ENCODE measurements at places on chromosomes 6 and 20. TPM values are rescaled to one million over a fixed set of nuclear protein-coding genes. Genes with fewer than 3 reads are reported as not detected.

MTHFD1L gene
- 2.5 TPM for total RNA-seq

HCK gene
- 8.6 TPM for total RNA-seq

SLC17A1 gene
- total RNA-seq: not detected

BPI gene
- not detected for total RNA-seq

OR14J1 gene
- not detected for total RNA-seq

ID4 gene
- total RNA-seq: 6.1 TPM

RSPO3 gene
- total RNA-seq: 17.4 TPM

ARMC12 gene
- total RNA-seq: 0.49 TPM

OLIG3 gene
- not detected for total RNA-seq

- no peak for DNase-seq
Measured at GRCh38 chr6:129188795-129189194, 305.9 kb downstream of the LAMA2 start.

DNA sequence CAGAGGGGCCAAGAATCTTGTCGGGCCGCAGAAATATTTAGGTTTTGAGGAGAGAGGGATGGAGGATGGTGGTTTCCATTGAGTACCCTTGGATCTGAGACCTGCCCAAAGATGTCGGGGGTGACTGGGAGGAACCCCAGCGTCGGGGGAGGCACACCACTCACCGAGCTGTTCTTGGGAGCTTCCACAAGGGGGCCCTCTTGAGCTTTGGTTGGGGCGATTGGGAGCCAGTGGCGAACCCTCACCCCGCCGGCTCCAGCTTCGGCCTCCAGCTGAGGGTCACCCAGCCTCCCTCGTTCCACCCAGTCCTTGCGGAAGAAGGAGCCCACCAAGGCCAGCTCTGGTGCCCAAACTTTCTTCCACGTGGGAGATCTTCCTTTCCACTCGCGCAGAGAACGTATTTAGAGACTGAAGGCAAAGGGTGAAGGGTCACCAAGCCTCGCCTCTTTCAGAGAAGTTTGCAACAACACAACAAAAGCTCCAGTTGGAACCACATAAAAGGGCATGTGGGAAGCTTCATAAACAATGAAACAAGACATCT, 33.6 kb downstream of the APCDD1L start:
- no peak for DNase-seq

GRCh38 chr20:43167021-43167420, 22.7 kb downstream of the PTPRT start:
- DNase-seq: no peak

DNA sequence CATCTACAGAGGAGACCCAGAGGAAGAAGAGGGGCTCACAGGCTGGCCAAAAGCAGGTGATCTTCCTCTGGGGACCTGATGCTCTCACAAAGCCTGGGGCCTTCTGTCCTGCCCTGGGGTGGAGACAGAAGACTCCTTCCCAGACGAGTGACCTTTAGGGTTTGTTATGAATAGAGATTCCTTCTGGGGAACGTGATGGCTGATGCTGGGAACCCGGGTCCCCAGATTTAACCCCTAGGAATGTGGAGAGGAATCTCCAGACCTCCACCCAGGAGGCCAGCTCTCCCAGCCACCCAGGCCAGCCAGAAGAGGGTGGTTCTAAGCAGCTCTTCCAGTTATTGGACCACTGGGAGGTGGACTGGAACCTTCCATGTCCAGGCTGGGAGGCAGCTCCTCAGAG, 16.8 kb upstream of the CCN5 start:
- DNase-seq: no peak

GRCh38 chr20:38167851-38168760, 3.0 kb upstream of the TGM2 start:
- peak; percentile 85 for DNase-seq

DNA sequence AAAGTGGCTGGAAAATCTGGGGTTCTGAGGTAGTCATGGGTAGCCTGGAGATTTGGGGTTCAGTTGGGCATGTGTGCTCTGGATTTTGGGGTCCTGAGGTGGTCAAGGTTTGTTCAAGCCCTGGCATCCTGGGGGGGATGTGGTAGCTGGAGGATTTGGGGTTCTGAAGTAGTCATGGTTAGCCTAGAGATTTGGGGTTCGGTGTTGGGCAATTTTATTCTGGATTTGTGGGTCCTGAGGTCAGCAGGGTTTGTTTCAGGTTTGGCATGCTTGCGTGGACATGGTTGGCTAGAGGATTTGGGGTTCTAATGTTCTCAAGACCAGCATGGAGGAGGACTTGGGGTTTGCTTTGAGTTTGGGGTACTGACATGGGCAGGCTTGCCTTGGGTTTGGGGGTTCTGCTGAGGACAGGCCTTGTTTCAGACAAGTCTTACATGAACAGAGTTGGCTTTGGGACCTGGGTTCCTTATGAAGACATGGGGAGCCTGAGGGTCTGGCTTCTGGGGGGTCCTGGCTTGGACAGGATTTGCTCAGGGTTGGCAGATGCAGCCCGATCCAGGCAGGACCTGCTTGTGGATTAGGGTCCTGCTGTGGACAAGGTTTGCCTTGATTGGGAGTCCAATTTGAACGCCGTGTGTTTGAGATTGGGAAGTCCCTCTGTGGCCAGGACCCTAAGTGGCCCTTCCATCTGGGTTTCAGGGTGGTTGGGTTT, 906 bp downstream of the ANKRD60 start:
- peak; percentile 43 for DNase-seq

DNA sequence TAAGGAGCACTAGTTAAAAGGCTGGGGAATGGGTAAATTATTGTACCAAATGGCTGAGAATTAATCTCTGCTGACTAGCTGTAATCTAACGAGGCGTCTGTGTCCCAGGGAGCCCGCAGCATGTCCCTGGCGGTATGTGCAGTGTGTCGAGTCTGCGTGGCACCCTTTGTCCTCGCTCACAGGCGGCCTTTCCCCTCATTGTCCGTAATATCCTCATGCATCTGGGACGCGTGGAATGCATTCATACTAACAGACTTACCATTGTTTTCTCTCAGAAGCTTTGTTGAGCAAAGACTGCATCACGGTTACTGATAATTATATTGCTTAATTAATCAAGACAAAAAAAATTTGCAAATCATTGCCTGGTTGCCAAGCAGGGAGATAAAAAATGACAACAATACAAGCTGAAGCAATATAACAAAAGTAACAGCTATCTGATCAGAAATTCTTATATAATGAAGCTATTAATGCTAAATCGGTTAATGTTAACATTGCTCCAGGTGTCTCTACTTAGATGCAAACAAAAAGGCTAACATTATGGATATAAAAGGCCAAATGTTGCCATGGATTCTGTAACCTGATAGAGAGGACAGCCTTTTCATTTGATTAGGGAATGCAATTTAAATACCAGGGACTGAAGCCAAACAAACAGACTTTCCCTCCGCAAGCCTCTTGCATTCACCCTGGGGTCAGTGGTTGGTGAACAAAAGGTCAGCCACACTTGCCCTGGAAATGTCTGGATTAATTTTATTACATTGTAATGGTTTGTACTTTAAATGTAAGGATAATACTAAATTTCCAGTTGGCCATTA, 124.8 kb downstream of the INSM1 start:
- DNase-seq: peak; percentile 69

DNA sequence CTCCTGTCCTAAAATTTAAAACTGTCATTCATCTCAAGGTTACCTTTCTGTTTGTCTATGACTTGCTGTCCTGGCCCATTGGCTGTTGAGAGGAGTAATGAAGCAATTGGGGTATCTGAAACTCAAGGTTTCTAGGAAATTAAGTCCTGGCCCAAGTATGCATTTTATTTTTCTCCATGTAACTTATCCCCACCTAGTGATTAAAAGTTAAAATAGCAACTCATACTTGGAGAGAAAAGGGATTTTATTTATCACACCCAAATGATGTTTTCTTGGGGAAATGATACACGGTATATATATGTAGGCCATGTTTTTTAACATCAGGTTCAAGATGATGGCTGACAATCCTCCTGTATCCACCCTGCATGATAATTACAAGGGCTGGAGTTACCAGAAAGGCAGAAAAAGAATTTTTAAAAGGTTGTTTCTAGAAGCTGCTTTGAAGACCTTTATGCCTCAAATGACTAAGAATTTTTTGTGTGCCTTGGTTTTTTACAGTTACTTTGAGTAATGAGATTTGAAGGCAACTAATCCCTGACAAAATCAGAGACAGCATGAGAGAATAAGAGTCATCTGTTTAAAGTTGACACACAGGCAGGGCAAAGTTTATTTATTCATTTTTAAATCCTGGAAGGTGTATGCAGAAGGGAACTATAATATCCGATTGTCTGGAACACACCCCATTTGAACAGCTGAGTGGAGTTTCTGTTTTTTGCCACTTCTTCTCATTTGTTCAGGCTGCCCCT, 28.9 kb upstream of the C6orf58 start:
- DNase-seq: no peak

DNA sequence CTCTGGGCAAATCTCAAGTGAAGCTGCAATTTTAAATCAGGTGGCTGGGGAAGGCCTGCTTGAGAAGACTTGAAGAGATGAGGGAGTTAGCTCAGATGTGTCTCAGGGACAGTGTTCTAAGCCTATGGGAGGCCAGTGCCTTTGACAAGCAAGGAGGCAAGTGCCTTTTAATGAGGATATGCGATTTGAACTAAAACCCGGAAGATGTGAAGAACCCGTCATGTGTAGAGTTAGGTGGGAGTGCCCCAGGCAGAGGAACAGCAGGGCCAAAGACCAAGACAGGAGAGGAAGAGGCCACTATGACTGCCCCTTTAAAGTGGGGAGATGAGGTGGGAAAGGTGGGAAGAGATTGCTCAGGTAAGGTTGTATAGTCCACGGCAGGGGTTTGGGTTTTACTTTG, 71.9 kb downstream of the SLX4IP start:
- DNase-seq: no peak

DNA sequence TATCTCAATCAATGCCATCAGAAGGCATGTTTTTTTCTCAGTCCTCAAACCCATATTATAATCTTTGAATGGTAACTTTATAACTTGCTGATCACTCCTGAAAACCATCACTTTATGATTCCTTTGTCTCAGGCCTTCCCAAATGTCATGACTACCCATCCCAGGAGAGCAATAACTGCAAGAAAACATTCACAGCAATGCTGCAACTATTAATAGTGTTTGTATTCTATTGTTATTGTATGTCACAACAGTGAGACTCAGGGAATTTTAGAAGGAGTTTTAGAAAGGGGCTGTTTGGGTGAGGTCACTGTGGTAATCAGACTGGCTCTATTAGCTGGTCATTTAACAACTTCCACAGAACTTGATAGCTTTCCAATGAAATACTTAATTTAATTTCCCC, 301.4 kb upstream of the TBX18 start:
- DNase-seq: no peak

DNA sequence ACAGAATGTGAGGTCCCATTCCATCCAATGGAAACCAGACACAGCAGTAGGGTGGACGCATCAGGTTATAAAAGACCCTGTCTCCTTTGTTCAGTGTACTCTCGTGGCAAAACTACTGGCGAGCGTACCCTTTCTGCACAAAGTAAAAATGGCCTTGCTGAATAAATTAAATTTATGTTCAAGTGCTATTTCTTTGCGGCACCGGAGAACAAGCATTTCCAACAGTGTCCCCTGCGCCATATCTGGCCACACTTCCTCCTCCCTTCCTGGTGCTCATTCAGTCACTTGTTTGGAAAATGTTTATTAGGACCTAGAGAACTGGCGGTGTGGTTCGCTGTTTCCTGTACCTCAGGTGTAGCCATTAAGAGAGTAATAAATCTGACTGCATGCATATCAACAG, 46.9 kb upstream of the DACT2 start:
- peak; percentile 22 for DNase-seq

- peak; percentile 90 for DNase-seq
Measured at GRCh38 chr6:41442800-41443501, 103.2 kb upstream of the FOXP4 start.

- no peak for DNase-seq
Measured at GRCh38 chr6:445571-446417, 54.2 kb downstream of the IRF4 start.

DNA sequence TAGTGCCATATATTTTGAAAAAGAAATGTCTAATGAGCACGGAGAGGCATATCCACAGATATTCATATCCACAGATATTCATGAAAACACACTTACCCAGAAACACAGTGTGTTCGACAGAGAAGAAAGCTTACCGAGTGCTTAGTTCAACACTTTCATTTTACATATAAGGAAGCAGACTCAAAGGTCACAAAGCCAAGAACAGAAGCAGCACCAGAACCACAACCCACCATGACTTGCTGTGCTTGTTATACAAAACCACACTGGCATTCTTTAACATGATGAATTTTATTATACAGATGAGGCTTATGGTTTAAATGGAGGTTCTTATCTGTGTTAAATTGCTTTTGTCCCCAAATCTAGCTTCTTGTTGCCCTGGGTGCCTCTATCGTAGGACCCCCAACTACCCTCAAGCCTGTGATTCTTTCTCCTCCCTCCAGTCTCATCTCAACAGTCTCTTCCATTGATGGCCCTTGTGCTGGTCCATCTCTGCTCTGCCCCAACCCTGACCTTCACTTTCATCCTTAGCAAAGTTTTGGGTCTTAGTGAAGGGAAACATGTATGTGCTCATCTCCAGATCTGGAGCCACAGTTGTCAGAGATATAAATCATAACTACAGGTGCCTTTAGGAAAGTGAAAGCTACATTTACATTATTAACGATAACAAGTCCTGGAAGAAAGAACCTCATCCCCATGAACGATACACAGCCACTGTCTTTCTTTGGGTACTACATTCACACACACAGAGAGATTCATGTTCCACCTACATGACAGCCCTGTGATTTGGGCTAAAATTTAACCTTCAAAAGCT, 40.0 kb downstream of the SF3B5 start:
- no peak for DNase-seq

DNA sequence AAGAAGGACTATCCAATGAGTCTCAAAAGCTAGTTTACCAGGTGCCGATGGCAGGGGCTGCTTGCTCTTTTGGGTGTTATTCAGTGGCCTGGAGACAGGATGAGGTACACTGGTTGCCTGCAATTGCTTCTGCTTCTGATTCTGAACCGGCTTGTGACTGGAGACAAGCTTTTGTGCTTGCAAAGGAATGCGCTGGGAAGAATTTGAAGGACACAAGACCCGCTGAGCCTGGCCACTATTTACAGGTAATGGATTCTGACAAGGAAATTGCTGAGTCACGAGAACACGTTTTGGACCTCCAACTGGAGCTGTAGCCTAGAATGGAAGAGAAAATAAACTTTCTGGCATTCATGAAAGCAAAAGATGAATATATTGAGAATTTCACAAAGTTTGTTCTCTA, 5.8 kb downstream of the AURKA start:
- no peak for DNase-seq

GRCh38 chr20:16566080-16566479, 7.2 kb downstream of the KIF16B start:
- DNase-seq: no peak

GRCh38 chr20:50484271-50484976, 25.8 kb upstream of the PTPN1 start:
- no peak for DNase-seq

GRCh38 chr6:135876058-135876457, 24.6 kb downstream of the PDE7B start:
- no peak for DNase-seq

Data from sigmoid colon (tissue), 7 donors.